ENCODE measurements at places on chromosomes 4 and X.

DNA sequence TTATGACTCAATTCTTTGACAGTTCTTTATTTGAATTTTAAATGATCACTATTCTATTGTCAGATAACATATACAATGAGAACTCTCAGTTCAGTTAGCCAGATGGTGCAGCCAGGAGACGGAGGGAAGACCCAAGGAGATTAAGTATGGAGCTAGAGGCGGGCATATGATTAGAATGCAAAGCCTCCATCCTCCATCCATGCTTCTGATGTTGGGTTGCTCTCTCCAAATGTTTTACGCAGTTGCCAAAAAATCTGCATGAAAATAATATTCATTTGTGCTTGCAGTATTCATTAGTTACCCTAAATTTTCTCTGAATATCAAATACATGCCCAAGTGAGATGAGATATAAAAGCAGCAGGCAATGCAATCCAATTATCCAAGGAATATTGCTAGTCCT is 874.8 kb downstream of the C4orf33 start:
- no peak for DNase-seq

DNA sequence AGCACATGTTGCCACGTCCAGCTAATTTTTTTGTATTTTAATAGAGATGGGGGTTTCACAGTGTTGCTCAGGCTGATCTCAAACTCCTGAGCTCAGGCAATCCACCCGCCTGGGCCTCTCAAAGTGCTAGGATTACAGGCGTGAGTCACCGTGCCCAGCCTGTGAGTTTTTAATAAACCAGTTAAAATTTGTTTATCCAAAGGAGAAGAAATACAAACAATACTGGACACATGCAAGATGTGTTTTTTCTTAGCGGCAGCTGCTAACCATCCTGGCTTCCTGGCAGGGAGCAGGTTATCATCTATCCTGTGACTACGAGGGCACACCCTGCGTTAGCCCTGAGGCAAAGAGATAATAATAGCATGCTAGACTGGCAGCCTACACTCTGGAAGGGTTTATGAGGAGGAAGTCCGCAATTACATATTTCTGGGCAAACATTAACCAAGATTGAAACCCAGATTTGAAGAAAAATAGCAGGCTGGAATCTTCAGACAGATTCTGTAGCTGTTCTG is 191.4 kb downstream of the SPRY1 start:
- no peak for DNase-seq

DNA sequence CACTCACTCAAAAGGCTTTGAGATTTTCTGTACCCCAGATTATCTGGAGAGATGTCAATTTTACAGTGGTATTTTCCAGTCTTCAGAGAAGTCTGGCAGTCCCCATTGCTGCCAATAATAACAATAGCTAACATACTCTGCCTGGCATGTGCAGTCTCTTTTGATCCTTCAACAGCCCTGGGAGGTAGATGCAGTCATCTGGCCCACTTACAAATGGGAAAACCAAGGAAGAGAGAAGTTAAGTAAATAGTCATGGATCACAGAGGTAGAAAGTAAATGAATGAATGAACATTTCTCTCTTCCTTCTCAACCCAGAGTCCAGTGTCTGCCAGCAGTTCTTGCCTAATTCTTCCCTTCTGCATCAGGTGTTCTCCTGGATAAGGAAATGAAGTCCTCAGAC is 113.0 kb upstream of the EDNRA start:
- no peak for DNase-seq

GRCh38 chr4:172095161-172095560 is 282.0 kb downstream of the GALNTL6 start:
- no peak for DNase-seq

DNA sequence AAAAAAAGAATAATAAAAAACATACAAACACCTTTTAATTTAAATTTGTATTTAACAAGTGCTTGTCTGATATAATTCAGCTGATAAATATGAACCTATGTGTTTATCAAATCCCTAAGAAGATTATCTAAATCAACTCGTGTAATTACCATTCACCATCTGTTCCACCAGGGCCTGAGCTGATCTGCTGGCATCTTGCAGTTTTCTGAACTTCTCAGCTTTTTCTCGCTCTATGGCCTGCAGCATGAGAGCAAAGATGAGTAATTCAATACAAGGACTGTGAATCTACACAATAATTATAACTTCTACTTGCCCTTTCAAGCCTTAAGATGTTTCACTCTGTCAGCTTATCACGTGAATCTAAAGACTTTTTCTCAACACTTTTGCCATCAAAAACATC is 709.7 kb downstream of the DMD start:
- no peak for DNase-seq

- DNase-seq: no peak
Observed at GRCh38 chrX:31057691-31058090, 14.2 kb downstream of the FTHL17 start.

- no peak for DNase-seq
Observed at GRCh38 chrX:149937871-149938426, 342 bp downstream of the EOLA2 start.

GRCh38 chr4:153489856-153490558 is 23.8 kb downstream of the TMEM131L start:
- DNase-seq: no peak

GRCh38 chr4:86174506-86174905 is 185.3 kb downstream of the MAPK10 start:
- DNase-seq: no peak

- DNase-seq: no peak
Observed at GRCh38 chr4:154781983-154782293, 866 bp downstream of the RBM46 start.

DNA sequence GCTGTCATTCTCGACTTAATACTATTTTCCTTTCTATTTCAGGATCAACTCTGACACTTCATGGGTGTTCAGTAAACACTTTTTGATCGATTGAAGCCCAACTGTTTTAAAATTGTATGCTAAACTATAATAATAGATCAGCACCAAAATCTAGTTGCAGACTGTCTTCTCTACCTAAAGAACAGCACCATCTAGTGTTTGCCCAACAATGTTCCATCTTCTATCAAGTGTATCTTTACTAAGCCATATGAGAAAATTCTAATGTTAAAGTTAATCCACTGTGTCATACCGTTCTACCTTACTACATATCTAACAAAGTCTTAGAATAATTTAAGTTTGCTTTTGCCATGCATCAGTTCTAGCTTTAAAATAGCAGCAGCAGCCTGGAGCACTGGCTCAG is 113.0 kb upstream of the PRDX4 start:
- DNase-seq: no peak

- DNase-seq: no peak
Observed at GRCh38 chrX:72120837-72121236, 10.9 kb downstream of the RTL5 start.

- DNase-seq: no peak
Observed at GRCh38 chr4:148164557-148164956, 277.7 kb downstream of the NR3C2 start.

- no peak for DNase-seq
Observed at GRCh38 chr4:110247591-110247990, 49.2 kb upstream of the ELOVL6 start.

DNA sequence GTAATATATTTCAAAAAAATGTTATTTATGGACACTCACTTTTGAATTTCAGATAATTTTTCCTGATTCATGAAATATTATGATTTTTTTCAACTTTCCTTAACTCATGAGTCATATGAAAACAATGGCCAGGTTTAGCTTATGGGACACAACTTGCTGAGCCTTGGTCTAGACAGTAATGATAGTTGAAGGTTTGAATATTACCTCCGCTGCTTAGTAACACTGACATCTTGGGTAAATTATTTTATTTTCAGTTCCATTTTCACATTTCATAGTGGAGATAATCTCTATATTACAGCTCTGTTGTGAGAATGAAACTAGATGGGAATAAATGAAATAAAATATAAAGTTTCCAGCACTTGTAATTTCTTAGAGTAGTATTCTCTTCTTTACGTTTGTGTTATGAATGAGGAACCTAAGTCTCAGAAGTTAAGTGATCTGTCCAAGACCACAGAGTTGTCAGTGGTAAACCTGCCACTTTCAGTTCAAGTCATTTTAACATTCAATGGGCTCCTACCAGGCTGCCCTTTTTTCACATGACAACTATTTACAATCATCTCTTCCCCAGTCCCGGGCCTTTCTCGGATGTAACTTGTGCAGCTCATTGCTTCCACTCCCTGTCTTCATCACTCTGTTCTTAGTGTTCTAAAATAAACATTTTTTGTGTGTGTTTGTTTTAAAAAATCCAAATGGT is 46.8 kb upstream of the GC start:
- no peak for DNase-seq

DNA sequence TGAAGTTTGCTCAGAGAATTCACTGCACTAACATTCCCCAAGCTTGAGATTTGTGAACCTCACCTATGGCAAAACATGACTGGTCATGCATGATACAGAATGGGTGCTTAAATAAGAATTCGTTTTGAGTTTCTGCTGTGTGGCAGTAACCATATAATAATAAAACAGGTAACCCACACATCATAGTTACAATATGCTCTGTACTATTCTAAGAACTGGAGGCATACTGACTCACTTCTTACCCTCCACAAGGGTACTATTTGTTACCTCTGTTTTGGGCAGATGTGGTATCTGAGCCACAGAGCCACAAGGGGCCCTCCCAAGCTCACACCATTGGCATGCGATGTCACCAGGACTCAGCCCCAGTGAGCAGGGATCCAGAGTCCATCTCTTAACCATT is 17.6 kb downstream of the SLC2A9 start:
- no peak for DNase-seq

DNA sequence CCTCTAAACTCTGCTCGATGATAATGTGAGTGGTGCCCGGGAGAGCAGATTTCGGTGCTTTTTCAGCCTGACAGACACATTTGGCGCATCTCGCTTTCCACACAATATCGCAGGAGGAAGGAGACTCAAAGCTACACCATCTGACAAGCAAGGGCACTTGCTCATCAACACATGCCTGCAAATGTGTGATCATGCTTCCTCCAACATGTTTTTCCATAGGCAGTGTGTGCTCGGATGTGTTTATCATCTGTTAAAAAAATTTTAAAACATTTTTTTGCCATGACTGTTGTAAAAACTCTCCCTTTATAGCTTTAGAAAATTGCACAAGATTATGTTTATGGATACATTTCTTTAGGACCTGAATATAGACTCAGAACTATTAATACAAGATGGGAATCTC is 170.3 kb upstream of the PUDP start:
- DNase-seq: no peak

DNA sequence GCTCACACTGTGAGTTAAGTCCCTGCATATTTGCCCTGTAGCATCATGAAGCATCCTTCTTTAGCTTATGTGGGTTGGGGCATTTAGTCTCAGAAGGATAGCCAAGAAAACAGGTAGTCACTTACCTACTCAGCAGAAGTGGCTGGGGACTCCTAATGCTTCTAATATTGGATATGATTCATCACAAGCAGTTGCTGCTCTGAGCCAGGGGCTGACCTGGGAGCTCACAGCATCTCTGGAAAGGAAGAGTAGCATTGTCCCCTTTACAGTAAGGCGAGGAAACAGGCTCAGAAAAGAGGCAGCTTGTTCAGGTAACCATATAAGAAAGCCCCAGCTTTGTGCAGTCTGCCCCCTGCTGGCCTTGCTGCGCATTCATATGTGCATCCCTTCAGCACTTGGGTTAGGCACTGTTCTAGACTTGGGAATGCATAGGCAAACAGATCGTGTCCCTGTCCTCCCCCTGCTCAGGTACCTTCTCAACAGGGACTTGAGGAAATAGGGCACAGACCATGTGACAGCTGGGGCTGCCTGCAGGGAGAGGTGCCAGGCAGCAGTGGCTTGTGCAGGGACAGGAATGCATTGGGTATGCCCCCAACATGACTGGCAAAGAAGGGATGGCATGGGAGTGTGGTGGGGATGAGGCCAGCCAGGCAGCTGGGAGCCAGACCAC is 35.7 kb upstream of the TBC1D14 start:
- peak; percentile 91 for DNase-seq

DNA sequence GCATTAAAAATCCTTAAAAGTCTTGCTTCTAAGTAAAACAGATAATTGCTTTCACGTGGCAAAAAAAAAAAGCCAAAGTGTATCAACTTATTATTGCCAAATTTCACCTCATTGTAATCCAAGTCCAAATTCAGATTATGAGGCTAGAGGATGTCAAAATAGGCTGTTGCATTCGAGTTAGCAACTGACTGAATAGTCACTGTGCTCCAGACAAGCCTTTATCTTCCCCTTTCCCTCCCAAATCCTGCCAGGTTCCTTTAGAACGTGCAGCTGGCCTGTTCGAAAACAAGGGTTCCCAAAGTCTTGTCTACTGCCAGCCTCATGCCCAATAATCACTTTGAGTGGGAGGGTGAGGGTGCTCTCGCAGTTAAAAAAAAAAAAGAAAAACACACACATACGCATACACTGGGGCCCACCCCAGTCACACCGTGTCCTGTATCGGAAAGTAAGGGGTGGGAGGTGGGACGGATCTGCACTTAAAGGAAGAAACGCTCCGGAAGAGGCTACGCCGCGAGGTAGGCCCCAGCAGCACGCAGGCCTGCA is 603 bp downstream of the MAD2L1 start:
- no peak for DNase-seq

- DNase-seq: no peak
Observed at GRCh38 chr4:74625981-74626380, 168.3 kb downstream of the BTC start.

- DNase-seq: no peak
Observed at GRCh38 chr4:110508827-110509710, 33.1 kb downstream of the ENPEP start.

- DNase-seq: no peak
Observed at GRCh38 chr4:67512501-67512900, 32.8 kb downstream of the CENPC start.

- peak; percentile 81 for DNase-seq
Observed at GRCh38 chrX:130170752-130171445, 863 bp upstream of the RAB33A start.

- DNase-seq: no peak
Observed at GRCh38 chrX:71056867-71057266, 11.3 kb downstream of the SNX12 start.

DNA sequence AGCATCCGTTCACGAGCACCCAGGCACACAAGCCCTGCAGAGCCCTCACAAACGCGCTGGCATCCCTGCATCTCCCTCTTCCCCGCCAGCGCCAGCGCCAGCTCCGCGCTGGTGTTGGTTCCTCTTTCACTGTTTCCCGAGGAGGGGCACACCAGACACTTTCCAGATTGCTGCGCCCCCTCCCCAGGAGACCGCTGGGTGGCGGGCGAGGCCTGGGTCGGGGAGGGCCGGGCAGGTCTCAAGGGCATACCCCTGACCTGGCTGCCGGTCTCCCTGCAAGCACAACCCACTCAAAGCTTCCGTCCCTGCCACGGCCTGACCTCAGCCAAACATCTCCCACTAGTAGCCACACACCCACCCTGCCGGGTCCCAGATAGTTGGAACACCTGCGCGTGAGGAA is 2.2 kb upstream of the NKX1-1 start:
- DNase-seq: peak; percentile 51

DNA sequence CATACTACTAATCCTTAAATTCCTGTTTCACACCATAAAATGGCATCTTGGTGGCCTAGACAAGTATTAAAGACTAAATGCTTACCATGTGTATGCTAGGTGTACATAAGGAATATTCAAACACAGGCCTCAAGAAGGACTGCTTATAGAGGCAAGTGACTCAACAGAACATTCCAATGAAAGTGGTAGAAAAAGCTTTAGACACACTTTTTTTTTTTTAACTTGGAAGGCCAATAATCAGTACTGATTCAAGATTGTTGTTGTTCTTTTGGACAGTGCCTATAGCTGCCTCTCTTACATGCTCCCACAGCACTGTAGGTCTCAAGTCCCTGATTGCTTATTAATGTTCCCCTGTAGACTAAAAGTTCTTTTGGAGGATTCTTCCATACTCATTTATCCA is 77.6 kb downstream of the FBXL5 start:
- DNase-seq: no peak

- no peak for DNase-seq
Observed at GRCh38 chr4:123449362-123449761, 52.8 kb downstream of the SPRY1 start.

GRCh38 chr4:9812501-9813340 is 31.3 kb downstream of the DRD5 start:
- no peak for DNase-seq

Measured in posterior vena cava (tissue), 2 donors.